Umbilical cord (tissue), 2 donors: ENCODE measurements at places on chromosomes 4 and X. TPM values are rescaled to one million over a fixed set of nuclear protein-coding genes. Genes with fewer than 3 reads are reported as not detected.

- DNase-seq: no peak
Observed at GRCh38 chr4:77821775-77822174, 2.6 kb upstream of the CNOT6L start.

- no peak for DNase-seq
Observed at GRCh38 chr4:144223149-144223548, 82.6 kb upstream of the GYPA start.

Gene MTNR1A
- total RNA-seq: not detected

- peak; percentile 36 for DNase-seq
Observed at GRCh38 chrX:68650491-68650890, 3.0 kb downstream of the STARD8 start.

DNA sequence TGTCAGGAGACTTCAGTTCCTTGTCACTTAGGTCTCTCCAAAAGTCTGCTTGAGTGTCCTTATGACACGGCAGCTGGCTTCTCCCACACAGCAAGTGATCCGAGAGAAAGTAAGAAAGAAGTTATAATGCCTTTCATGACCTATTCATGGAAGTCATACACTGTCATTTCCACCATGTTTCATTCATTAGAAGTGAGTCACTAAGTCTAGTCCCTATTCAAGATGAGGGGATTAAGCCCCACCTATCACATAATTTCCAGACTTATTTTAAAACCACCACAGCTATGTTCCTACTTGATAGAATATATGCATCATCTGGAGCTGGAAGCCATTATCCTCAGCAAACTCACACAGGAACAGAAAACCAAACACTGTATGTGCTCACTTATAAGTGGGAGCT, 25.2 kb upstream of the COL25A1 start:
- DNase-seq: no peak

Gene TLL1
- total RNA-seq: 2.6 TPM

DNA sequence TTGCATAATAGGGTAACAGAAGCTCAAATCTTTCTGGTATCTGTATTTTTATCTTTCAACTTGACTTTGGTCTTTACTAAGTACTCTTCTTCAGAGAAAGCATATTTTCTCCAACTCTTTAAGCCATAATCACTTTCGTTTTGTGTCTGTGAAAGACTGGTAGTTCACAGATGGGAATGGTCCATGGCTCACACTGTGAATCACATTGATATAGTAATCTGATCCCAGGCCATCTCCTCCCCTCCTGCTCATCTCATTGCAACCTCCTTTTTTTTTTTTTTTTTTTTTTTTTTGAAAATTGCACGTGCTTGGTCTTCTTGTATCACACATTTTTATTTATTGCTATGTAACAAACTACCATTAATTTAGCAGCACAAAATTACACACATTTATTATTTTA, 694.5 kb upstream of the SLIT2 start:
- DNase-seq: no peak

DNA sequence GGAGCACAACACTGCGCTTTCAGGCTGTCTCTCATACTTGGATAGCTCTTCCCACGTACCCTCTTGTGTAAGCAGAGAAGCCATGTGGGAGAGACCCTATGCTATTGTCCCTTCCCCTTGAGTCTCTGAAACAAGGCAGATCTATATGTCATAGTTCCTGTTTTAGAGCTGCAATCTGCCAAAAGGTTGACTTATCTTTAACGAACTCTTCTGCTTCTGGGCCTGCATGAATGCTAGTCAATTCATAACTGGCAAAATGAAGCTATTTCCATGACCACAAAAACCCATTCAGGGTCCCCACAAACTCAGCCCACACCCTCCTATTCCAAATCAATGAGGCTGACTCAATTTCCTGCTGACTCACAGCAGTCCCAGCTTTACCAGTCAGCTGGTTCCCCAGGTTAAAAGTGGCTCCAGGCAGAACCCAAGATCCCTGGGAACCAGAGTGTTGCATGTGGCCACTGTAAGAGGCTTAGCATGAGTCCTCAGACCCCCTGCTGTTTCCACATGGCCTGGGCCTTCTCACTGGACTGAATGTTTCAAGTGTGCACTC, 25.3 kb upstream of the SOD3 start:
- DNase-seq: no peak

GRCh38 chr4:128141866-128142265, 80.8 kb downstream of the LARP1B start:
- DNase-seq: no peak

Gene DCAF12L2
- total RNA-seq: 1.4 TPM

GRCh38 chrX:319579-320125, 1.1 kb upstream of the GTPBP6 start:
- peak; percentile 9 for DNase-seq

GRCh38 chr4:165609653-165610052, 230.8 kb downstream of the CPE start:
- DNase-seq: no peak

Gene CHIC1
- 14.4 TPM for total RNA-seq

Gene LNX1
- 30.8 TPM for total RNA-seq

- DNase-seq: no peak
Observed at GRCh38 chr4:47899639-47900038, 14.7 kb downstream of the NFXL1 start.

DNA sequence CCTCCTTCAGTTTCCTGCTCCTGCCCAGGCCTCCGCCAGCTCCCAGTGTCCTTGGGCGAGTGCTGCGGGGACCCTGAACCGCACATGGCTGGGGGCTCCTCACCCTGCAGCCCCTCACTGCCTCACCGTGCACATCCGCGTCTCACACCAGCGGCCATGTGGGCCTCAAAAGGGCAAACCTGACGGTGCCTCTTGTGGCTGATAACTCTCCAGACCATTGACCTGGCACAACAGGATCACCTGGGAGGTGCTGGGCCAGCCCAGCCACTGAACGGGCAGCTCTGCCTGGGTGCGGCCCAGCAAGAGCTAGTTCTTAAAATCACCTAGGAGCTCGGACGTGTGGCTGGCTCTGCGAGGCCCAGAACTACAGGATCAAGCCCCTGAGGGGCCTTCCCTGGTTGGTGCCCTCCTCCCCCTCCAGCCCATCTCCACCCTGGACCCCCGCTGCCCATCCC, 4.1 kb upstream of the S100P start:
- no peak for DNase-seq

GRCh38 chrX:86148594-86148993, 343 bp downstream of the DACH2 start:
- DNase-seq: no peak

Gene PORCN
- 1.7 TPM for total RNA-seq

GRCh38 chr4:99099311-99099710, 10.7 kb upstream of the ADH5 start:
- no peak for DNase-seq

Gene GUCY1B1
- total RNA-seq: 53.9 TPM

GRCh38 chr4:137608085-137608484, 75.8 kb upstream of the PCDH18 start:
- no peak for DNase-seq

- no peak for DNase-seq
Observed at GRCh38 chr4:155849042-155849441, 17.0 kb downstream of the ASIC5 start.

Gene TKTL2
- total RNA-seq: 1.7 TPM

Gene RRH
- not detected for total RNA-seq
